ENCODE measurements at places on chromosomes 11 and 22.

DNA sequence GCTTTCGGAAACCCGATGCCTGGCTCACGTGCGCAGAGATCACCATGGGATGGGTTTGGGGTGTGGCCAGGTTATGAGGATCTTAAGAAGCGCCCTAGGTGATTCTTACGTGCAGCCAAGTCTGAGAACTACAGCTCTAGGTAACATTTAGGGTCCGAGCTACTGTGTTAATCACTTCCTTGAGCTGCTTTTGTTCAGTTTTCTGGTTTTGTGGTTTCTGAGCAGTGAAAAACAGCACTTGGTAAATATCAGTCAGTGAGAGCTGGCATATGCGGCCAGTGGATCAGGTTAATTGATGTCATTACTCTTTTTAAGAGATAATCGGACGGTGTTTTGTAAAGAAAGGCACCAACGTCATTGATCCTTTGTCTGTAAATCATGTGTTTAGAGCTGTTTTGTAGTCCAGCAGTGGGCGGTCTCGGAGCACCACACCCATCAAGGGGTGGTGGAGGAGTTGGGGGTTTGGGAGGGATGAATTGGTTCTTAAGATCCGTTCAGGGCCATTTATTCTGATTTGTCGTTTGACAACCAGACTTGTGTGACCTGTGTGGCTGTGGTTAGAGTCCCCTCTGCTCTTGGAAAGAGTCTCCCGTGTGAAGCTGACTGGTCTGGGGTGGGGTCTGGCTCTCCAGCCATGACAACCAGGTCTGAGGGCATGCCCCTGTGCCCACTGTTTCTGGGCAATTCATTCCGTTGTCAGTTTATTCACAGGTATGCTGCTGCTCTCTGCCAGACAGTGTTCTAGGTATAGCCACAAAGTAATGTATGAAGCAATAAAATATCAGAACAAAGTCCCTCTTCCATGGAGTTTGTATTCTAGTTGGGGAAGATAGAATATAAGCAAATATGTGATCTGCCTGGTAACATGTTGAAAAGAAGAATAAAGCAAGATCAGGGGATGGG is 61.9 kb upstream of the SORL1-AS1 start:
- DNase-seq = no peak

- no peak for DNase-seq
Observed at GRCh38 chr11:59010708-59011107, 71.4 kb downstream of the GLYATL1 start.

DNA sequence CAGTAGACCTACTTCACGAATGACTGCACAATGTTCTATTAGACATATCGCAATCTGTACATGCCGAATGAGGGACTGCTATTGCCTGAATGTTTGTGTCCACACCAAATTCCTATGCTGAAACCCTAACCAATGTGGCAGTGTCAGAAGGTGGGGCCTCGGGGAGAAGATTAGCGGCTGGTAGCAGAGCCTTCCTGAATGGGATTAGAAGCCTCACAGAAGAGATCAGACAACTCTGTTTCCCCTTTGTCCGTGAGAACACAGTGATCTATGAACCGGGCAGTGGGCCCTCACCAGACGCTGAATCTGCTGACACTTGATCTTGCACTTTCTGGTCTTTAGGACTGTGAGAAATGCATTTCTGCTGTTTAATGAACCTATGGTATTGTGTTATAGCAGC is 33.1 kb downstream of the LRFN4 start:
- no peak for DNase-seq

DNA sequence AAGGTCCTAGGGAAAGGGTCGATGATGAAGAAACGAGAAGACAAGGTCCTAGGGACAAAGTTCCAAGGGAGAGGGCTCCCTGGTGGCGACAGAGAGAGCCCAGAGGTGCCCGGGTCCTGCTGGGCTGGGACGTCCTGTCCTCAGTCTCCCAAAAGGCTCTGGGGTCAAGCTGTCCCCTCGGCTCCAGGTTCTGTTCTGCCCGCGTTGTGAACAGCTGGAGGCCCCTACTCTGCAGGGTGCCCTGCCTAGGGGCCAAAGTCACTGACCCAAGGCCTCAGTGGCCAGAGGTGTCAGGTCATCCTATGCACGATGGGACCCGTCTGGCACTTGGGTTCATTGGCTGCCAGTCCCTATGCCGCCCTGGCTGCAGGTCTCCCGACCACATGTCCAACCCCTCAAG is 49.9 kb upstream of the SLC22A12 start:
- DNase-seq = no peak

- no peak for DNase-seq
Observed at GRCh38 chr11:113496026-113496651, 20.9 kb upstream of the DRD2 start.

DNA sequence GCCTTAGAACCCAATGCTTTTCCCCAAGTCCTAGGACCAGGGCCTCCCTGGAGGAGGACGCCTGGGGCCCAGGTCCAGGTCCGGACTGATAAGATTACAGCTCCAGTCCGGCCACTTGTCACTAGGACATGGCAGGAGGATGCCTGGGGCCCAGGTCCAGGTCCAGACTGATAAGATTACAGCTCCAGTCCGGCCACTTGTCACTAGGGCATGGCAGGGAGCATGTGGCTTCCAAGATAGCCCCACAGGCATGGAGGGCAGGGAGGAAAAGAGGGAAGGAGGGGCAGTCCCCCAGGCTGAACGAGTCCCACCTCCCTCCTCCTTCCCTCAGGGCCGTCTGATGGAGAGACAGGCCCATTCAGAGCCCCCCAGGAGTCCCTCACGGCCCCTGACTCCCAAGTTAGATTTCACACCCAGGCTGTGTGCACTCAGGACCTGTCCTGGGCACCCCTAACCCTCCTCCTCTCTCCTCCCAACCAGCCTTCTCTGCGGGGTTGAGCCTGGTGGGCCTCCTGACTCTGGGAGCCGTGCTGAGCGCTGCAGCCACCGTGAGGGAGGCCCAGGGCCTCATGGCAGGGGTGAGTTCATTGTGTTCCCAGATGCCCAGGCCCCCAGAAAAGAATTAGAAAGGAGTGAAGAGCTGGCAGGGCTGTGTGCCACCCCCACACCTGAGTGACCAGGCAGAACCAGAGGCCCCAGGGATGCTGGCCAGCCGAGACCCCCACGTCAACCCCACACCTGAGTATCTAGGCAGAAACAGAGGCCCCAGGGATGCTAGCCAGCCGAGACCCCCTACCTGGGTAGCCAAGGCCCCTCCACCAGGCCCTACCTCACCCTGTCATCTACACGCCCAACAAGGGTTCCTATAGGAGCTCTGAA is 2.1 kb downstream of the TSPAN32 start:
- no peak for DNase-seq

GRCh38 chr11:112631333-112631732 is 329.9 kb upstream of the NCAM1 start:
- DNase-seq = no peak
